ENCODE measurements at places on chromosomes 1 and 21.

- peak; percentile 39 for DNase-seq
Observed at GRCh38 chr1:213989002-213989855, 1.5 kb downstream of the PROX1 start.

DNA sequence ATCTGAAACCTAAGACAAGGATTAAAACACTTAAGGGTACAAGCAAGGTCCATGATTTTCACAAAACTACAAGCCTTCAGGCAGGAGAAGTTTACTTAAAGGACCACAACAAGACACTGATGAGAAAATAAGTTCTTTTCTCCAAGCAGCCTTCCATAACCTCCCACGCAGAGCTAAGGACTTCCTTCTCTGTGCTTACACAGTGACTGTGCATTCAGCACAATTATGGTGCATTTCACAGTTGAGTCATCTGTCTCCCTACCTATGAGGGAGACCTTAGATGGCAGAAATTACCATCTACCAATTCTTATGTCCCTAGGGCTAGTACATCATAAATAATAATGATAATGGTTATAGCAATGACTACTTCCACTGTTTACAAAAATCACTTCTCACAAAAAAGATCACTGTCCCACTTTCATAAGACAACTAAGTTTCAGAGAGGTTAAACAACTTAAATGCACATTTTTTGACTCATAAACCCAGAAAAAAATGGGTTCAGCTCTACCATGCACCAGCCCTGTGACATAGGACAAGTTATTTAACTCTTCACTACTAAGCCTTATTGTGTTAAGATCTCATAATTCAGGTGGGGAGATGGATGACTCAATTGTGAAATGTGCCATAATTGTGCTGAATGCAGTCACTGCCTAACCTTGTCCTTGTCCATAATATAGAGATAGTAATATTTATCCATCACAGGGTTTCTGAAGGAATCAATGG is 45.3 kb downstream of the TARBP1 start:
- no peak for DNase-seq

DNA sequence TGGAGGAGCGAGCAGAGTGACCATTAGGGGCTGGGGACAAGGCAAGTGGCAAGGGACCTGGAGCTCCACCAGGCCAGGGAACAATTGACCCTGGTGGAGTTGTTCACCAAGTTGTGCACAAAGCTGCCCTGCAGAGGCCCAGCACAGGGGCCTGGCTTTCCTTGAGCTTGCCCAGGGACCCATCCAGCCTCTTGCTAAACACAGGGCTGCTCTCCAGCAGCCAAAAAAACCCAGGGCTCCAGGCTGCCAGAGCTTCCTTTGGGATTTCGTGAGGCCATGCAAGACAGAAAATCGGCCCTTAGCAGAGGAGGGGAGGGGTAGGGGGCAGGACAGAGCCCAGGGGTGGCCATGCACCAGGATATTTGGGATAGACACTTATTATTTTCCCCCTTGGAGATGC is 32.6 kb downstream of the LRP8 start:
- DNase-seq = no peak

DNA sequence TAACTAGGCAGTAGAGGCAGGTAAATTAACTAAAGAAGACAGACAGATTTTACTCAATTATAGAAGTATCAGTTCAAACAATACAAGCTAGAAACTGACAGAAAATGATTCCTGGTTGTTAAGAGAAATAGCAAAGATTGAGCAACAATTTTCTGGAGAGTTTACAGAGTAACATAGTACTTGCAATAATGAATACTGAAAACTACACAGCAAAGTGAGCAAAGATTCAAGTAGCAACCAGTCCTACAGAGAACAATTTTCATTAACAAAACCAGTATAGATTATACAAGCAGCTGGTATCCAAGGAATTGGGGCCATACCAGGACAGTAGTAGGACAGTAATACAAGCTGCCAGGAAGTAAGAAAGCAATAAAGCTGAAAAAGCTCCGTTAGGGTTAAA is 37.6 kb downstream of the EYA3 start:
- no peak for DNase-seq

GRCh38 chr1:6519935-6520671 is 28.6 kb upstream of the PLEKHG5 start:
- DNase-seq = no peak

DNA sequence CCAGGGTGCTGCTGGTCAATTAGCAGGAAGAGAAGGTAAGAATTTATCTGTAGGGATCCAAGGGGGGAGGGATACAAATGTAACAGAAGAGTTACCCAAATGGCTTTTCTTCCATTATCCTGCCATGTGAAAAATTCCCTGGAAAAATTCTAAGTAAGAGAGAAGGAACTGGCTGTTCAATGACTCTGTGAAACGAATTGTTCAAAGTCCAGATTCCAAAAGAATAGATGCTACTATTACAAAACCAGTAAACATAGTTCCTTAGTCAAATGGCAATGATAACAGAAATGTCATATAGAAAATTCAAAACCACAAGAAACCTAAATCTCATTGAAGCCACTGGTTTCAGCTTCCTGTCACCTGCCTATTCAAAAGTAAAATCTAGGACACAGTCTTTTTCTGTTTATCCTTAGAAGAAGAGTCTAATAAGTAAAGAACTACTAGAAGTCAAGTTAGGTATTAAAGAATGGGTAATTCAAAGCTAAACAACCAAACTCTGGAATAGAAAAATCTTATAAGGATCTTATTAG is 102.6 kb downstream of the ZNF644 start:
- DNase-seq = no peak

DNA sequence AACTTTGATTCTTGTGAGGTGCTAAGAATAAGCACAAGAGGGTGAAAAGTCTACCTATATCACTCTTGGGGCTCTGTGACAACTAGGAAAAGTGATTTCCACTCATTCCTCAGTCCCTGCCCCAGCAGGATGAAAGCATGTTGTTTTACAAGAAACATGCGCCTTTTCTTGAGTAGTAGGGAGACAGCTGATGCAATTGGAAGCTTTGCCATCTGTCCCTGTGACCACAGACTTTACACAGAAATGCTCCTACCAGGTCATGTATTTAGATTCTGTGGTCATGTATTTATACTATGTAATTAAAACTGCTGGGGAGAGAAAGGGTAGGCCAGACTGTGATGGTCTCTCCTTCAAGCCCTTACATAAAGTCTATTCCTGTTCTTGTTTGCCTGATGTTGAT is 445.5 kb downstream of the PTPRC start:
- no peak for DNase-seq

DNA sequence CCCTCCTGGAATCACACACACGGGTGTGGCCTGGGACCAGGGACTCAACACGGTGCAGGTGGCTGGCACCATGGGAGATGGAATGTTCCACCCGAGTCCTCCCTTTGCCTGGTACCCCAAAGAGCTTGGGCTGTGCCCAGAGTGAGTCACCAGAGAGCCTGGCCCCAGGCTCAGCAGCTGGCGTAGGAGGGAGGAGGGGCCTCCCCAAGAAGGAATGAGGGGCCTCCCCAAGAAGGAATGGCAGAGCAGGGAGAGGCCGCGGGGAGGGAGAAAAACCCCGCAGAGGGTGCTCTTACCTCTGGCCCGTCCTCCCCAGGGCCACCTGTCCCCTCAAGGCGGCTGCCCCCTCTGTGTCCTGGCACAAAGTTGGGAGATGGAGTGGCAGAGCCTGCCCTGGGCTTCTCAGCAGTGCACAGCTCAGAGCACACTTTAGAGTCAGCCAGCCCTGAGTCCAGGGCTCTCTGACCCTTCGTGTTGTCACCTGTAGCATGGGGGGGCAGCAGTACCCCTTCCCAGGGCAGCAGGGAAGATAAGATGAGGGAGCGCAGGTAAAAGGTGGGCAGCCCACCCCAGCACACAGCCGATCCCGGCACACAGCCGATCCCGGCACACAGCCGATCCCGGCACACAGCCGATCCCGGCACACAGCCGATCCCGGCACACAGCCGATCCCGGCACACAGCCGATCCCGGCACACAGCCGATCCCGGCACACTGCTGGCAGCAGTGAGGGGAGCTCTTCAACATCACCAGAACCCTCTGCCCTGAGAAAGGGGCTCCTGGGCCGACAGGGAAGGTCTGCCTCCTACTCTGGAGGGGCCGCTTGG is 20.2 kb upstream of the KCNAB2 start:
- DNase-seq = no peak

DNA sequence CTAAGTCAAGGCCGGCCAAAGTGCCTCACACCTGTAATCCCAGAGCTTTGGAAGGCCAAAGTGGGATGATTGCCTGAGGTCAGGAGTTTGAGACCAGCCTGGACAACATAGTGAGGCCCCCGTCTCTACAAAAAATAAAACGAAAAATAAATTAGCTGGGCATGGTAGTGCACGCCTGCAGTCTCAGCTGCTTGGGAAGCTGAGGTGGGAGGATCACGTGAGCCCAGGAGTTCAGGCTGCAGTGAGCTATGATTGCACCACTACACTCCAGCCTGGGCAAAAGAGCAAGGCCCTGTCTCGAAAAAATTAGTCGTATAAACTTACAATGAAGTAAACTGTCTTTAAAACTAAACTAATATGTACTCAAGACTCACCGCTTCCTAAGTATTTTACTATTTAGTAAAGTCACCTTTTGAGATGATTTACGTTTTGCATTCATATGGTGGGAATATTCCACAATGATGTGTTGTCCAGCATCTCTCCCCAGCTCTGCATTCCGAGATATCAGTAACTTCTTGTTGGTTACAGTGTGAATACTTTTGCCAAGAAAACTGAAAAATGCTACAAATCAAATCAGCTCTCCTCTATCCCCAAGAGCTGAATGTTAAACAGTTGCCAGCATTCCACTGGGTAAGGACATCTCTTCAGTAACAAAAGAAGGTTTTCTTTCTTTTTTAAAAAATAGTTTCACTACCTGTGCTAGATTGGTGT is 84.9 kb upstream of the C21orf91 start:
- DNase-seq = no peak

GRCh38 chr1:239308701-239309333 is 77.6 kb upstream of the CHRM3 start:
- peak; percentile 35 for DNase-seq

DNA sequence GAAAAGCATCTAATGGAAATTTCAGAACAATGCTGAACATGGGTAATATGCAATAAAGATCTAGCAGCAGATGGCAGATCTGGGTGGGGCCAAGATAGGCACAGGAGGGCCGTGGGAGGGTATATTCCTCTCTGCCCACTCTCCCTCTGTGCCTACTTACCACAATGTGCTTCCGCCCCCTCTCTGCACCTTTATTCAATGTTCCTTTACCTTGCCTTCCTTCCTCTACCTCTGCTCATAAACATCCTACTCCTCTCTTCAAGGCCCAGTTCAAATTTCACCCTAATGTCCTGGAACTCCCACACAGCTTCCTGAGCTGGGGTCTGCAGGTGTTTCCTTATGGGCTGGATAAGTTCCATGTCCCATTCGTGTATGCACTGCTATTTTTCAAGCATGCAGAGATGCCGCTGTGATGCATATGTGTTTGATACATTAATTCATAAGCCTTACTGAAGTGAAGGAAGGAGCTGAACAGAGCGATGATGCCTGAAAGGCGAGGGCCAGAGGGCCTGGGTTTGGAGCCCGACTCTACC is 65.6 kb upstream of the EDEM3 start:
- no peak for DNase-seq

- no peak for DNase-seq
Observed at GRCh38 chr1:161707503-161707902, 474 bp downstream of the FCRLA start.

DNA sequence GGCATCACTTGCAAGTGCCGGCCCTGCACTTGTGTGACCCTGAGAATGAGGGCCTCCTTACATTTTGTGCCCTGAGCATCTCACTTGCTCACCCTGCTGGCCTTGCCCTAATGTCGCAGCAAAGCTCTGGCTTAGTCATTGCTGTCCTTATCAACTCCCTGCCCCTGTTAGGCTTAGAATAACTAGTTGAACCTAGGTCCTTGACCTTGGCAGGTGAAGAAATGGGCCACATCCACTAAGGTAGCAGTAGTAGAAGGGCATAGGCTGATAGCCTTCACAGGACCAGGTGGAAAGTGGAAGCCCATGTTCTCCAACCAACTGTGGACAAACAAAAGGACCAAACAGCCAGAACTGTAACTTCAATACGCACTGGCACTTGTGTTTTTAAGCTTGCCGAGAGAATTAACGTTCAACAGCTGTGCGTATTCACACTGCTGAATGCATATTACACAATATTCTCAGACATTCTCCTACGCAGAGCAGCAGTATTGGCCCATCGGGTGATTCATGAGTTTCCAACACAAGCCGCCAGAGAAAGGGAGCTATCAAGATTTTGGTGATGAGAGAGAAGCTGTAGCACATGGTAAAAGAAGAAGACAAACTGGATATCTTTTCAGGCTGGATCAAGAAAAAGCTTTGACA is 27.7 kb upstream of the PTGFRN start:
- peak; percentile 23 for DNase-seq

DNA sequence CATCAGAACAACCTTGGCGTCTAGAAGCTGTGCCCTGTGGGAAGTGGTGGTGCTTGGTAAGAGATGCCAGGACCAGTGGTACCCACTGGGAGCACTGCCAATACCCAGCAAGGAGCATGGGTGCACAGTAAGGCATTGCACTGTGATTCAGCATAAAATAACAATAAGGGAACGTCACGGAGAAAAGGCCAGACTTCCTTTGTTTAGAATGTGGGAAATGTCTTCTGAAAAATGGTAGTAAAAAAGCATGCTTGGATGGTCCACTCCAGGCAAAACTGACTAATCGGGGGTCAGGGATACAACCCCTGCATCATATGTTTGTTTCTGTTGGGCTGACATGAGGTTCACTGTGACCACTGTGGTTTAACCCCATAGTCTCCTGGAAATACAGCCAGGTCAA is 14.7 kb downstream of the METTL18 start:
- DNase-seq = no peak

DNA sequence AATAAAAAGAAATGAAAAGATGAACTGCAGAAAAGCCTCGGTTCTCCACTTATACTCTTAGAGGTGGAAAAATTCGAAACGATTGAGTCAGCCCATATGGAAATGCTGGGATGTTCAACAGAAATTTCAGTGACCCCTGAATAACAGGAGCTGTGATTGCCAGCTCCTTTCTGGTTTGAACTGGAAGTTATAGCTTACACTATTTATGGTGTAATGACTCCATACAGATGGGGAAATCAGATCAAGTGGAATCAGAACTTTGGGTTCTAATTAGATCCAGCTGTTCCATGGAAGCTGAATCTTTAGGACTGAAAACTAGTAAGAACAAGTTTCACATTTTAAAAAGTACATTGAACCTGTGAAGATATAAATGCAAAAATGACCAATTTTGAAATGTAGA is 569.3 kb upstream of the ZRANB2 start:
- no peak for DNase-seq

GRCh38 chr1:194447636-194448035 is 1261.2 kb upstream of the B3GALT2 start:
- DNase-seq = no peak

GRCh38 chr1:242083742-242084141 is 84.8 kb upstream of the MAP1LC3C start:
- no peak for DNase-seq

- no peak for DNase-seq
Observed at GRCh38 chr1:39791838-39792237, 3.2 kb upstream of the BMP8B start.

DNA sequence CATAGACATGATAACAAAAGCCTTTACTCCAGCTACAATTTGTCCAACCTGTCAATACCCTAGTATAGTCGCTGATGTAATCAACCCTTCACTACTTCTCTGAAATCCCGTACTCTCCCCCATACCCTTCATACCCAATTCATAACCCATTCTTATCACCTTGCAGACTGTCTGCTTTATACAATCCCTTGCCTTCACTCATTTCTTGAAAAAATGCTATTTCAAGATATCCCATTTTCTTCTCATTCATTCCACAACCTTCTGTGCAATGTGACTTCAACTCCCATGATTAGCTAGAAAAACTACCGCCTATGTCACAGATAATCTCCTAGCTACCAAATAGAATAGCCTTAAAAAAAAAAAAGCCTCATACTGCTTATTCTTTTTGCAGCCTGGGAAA is 49.5 kb downstream of the EPS15 start:
- no peak for DNase-seq

Measured in left colon (tissue), 2 donors.